ENCODE measurements at places on chromosomes 11 and 22.

DNA sequence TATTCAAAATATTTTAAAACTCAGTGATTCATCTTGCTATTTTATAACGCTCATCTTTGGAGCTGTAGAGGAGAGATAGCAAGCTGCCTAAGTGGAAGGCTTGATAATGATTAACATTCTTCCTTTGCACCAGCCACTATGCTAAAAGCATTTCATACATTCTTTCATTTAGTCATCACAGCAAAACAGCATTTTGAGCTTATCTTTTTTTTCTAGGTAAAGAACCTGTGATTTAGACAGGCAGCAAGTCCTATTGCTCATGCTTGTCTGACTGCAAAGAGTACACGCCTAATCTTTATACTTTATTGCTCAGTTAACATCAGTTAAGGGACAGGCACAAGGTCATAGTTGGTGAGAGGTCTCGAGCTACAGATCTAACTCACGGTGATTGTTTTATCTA is 713.1 kb upstream of the ARHGAP42 start:
- DNase-seq, result no peak

DNA sequence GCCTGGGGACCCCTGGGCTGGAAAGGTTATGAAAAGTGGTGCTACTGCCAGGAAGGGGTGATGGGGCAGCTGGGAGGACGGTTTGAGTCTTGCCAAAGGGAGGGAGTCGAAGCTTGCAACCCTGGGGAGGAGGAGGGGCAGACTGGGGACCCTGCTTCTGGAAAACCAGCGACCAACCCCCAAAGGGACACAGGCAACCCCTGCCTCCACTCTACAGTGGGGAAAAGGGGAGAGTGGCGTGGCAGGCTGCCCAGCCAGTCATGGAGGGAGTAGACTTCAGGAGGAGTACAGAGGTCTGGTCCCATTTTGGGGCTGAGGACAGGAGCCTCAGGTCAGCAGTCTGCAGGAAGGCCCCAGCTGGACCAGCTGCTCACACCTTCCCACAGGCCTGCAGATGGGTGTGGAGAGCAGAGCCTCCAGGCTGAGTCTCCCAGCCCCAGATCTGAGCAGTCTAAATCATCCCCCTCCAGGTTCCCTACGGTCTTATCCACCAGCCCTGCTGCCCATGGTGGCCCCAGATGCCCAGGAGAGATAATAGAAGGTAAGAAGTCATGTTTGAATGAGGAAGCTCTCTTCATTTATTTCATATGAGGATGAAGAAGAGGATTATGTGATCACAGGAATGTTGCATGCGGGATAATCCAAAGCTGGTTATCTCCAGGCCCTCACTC is 3.3 kb downstream of the DDT start:
- DNase-seq, result no peak

DNA sequence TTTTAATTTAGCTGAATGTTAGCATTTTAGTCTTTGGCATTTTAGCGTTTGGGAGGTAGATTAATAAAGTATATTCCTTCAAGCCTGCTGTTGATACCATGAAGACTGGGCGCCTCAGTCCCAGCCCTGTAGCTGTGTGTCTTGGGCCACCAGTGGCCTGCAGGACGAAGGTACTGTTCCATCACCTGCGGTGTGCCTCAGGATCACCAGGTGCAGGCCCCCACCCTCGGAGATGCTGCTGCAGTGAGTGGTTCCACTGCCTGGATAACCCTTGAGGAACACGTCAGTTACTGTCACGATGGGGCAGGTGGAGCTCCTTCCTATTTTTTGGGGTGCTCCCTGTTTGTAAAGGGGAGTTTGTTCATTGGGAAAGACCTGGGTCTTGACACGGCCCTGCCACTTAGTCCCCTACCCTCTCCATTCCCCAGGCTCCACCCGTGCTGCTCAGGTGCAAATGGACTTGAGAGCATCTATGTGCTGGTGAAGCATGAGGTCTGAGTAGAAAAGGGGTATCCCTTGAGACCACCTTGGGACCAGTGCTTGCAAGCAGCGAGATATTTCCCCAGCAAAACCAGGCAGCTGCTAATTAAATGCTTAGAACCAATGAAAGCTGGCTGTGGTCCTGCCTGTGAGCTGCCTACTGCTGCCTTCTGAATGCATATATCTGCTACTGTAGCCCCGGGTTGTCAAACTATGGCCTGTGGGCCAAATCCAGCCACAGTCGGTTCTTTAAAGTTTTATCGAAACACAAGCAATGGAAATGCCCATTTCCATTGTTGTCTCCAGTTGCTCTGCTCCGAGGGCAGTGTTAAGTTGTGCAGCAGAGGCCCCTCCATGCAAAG is 28.7 kb downstream of the INCENP start:
- DNase-seq, result no peak

DNA sequence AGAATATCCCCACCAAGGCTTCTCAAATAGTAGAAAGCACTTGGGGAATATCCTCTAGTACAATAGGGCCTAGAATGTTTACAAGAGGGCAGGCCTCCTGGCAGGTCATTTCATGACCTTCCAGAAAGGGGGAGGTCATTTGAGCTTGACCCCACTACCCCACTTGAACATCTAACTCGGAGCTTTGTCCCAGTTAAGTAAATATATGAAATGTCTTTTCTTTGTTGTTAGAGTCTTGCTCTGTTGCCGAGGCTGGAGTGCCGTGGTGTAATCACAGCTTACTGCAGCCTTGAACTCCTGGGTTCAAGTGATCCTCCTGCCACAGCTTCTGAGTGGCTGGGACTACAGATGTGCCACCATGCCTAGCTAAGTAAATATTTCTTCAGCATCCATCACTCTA is 108.4 kb downstream of the ABTB2 start:
- DNase-seq, result no peak

- peak; percentile 38 for DNase-seq
These were observed 44.9 kb upstream of the ETS1 start for GRCh38 chr11:128632141-128632791.

- DNase-seq, result no peak
These were observed 13.7 kb upstream of the HEPHL1 start for GRCh38 chr11:94007426-94007825.

DNA sequence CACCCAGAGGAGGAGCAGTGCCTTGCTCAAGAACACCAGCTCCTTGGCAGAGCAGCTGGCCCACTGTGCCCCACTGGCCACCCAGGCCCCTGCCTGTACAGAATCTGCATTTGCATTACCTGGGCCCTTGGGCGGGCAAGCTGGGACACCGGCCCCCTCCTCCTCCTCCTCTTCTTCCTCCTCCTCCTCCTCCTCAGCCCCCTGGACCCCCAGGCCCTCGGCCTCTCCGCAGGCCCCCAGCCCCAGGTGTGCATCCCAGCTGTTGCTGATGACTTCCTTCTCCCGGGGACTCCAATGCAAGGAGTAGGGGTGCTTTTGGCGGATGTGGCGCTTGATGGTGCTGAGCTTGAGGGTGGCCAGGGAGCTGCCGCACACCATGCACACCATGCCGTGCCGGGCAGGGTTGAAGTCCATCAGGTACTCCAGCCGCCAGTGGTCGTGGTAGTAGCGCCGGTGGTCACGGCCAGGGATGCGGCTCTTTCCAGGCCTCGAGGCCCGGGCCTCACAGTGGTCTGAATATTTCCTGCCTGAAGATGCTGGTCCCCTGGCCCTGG is 2.8 kb downstream of the ZFTA start:
- DNase-seq, result no peak

DNA sequence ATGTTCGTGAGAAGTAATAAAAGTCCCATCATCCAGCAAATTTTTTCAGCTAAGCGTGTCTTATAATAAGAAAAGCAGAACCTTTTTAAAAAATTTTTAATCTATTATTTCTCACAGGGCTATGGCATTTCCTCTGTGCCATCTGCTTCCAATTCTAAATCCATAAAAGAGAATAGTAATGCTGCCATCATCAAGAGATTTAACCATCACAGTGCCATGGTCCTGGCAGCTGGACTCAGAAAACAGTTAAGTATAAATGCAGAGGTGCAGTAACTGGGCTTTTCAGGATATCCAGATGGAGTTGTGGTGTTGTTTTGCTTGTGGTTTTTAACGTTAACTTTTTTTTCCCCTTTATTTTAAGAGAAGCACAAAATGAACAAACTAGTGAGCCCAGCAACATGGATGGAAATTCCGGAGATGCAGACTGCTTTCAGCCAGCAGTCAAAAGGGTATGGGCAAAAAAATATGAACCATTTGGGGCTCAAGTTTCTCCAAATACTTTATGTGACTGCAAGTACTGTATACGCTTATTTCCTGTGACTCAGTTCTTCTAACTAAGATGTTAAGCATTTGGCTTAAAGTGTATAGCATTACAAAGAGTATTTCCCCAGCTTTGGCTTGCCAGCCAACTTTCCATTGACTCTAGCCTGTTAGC is 25.2 kb downstream of the GTF2H1 start:
- no peak for DNase-seq

- no peak for DNase-seq
These were observed 51.1 kb upstream of the LMO2 start for GRCh38 chr11:33942954-33943353.

- no peak for DNase-seq
These were observed 101.7 kb downstream of the DEUP1 start for GRCh38 chr11:93432247-93432646.

Measured in activated naive CD4-positive, alpha-beta T cell treated with anti-CD3 and anti-CD28 coated beads, Interleukin-2, amount 50 U/mL, for 72 hours (primary cell).